ENCODE measurements at places on chromosomes 1 and 21.
A peak's percentile ranks its signal among the peaks of the same experiment; 100 is the strongest.

DNA sequence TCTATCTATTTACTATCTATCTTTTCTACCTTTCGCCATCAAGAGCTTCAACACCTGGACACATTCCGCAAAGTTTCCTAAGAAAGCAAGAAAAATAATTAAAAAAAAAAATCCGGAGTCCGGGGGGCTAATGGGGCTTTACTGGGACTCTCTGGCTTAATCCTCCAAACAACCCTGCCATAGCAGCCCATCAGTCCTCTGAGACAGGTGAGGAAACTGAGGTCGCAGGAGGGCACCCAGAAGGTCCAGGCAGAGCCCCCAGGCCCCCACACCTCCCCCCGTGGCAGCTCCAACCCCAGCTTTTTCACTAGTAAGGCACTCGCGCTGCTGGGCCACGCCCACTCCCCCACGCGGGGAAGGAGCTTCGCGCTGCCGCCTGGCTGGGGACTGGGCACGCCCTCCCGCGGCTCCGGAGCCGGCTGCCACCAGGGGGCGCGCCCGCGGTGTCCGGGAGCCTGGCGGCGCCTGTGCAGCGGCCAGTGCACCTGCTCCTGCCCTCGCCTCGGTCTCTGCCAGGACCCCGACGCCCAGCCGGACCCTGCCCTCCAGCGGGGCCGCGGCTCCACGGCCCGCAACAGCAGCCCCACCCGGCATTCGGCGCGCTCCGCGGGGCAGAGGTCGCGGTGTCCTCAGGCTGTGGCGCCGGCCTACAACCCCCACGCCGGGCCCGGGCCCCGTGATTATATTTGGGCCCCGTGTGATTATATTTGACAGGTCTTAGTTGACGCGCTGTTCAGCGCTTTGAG, 54.1 kb upstream of the SAMD11 start:
- peak; percentile 22 for DNase-seq

- DNase-seq: no peak
Observed at GRCh38 chr1:214837376-214837775, 234.4 kb downstream of the CENPF start.

DNA sequence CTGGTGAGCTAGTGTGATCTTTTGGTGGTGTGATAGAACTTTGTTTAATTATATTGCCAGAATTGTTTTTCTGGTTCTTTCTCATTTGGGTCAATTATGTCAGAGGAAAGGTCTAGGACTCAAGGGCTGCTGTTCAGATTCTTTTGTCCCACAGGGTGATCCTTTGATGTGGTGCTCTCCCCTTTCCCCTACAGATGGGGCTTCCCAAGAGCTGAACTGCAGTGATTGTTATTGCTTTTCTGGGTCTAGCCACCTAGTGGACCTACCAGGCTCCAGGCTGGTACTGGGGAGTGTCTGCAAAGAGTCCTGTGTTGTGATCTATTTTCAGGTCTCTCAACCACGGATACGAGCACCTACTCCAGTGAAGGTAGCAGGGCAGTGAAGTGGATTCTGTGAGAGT, 25.9 kb upstream of the CD84 start:
- no peak for DNase-seq

DNA sequence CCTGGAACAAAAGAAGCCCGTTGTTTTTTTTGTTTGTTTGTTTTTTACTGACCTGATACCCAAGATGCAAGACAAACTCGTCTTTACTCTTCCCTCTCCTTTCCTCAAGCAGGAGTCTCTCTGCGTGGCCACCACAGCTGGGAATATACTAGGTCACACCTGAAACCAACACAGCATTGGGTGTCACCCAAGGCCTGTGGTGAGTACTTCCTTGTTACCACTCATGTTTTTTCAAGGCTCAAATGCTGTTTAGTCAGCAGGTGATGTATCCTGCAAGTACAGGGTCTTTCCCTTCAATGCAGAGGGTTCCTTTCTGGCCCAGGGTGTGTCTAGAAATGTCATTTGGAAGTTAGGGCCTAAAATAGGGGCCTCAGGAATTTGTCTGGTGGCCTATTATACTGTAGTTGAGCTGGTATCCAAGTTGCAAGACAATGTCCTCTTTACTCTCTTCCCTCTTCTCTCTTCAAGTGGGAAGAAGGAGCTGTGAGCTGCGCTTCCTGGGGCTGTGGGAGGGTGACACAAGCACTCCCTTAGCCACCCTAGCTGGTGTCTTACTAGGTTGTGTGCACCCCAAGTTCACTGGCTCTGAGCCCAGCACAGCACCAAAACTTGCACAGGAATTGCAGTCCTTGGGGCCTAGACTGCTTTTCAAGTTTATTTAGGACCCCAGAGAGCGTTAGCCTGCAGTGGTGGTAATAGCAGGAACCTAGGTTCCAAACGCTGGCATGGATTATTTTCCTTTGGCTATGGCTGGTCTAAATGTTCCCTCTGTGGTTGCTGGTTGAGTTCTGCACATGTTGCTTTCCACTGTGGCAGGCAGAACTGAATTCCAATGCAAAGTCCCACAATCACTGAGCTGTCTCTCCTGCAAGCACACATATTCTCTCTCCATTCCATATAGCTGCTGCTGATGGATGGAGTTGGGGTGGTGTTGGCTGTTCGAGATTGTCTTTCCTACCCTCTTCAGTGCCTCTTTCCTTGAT, 91.4 kb upstream of the LYPLAL1 start:
- DNase-seq: no peak

DNA sequence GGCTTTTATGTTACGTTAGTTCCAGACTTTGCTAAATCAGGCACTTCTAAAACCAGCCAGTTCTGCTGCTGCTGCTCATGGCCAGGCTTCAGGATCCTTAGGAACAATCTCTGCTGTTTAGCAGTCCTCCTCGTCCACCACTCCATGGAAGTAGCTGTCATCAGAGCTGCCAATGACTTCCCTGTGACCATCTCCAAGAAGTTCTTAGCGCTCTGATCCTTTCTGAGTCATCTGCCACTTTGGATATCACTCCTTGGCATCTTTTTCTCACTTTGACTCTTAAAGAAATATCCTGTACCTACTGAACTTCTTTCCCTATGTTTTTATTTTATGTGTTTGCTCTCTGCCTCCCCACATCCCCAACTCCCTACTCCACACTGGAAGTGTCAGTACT, 14.7 kb upstream of the IRF2BP2 start:
- no peak for DNase-seq

GRCh38 chr1:2052054-2052679, 2.0 kb downstream of the PRKCZ start:
- DNase-seq: no peak

DNA sequence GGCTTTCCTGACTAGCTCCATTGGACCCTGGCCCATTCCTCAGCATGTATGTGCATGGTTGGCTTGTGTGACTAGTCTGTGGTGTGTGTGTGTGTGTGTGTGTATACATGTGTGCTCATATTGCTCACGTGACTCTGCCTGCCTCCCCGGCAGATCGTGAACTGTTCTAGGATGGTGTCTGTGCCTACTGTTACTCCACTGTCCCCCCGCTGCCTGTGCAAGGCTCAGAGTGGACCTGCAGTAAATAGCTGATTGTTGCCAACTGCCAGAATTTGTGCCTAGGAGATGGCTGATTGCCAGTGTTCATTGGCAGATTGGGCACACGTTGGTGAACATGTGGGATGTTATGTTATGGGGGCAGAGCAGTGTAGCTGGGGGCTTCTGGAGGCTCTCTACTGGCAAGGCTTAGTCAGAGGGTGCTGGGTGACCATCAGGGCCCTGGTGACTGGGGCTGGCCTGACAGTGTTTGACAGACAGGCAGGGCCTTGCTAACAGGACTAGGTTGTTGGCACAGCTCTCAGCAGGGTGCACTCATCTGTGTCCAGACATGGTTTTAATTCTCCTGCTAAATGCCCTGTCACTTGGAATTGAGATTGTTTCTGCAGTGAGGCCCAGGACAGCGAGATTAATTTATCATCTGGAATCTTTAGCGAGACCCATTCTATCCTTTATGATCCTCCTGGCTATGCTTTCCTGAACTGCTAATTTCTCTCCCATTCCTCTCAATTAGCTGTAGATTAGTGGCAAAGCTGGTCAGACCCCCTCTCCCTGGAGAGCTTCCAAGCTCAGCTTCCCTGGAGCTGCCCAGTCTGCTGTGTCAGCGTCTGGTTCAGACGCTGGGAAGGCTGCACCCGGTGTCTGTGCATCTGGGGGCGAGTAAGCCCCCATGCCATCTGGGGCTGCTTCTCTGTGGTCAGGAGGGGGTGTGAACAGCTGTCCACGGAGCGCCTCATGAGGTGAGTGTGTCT, 20.8 kb downstream of the SLC6A17 start:
- no peak for DNase-seq
